Aorta (tissue), 5 donors: ENCODE measurements at places on chromosomes 1 and 21. TPM values are rescaled to one million over a fixed set of nuclear protein-coding genes. Genes with fewer than 3 reads are reported as not detected.

GRCh38 chr1:69847670-69848069 lies 279.9 kb downstream of the LRRC7 start:
- H3K36me3 ChIP-seq = no peaks in the 10 kb centered on the region
- H3K27me3 ChIP-seq = no peaks in the 10 kb centered on the region
- H3K4me1 ChIP-seq = no peaks in the 10 kb centered on the region
- no peak overlapping the region for H3K27ac ChIP-seq
- no peak for DNase-seq

DNA sequence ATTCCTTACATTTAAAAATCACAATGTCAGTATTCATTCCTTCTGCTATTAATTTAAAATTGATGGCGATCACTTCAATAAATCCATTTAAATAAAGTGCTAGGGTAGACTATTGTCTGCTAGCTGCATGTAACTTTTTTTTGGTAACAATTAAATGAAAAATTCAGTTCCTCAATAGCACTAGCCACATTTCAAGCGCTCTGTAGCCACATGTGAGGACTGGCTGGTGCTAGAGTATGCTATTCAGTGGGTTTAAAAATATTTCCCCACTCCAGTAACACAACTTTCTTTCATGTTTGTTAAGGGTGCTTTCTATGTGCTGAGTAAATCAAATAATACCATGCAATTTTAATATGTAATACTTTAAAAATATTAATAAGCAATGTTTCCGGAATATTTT lies 108.2 kb downstream of the LTN1 start:
- no peaks in the 10 kb centered on the region for H3K27me3 ChIP-seq
- DNase-seq = no peak
- H3K4me1 ChIP-seq = no peaks in the 10 kb centered on the region
- H3K27ac ChIP-seq = peak overlapping the region; percentile 6
- peak overlapping the region; percentile 61 for H3K4me3 ChIP-seq

DNA sequence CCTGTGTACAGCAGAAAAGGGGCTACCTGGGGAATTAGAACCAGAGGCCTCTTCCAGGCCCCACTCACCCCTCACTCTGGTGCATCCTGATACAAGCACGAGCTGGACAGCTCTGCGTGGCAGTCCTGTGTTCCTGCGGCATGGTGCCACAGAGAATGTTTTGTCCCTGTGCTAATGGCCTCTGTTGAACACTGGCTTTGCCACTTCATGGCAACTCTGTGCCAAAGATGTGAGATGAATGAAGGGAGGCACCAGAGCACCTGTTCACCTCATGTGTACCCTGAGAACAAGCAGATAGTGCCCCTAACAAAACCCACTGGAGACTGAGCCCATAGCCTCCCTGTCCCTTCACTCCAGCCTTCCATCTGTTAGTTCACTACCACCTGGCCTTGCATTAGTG lies 199.3 kb upstream of the COA6 start:
- no peaks in the 10 kb centered on the region for H3K4me1 ChIP-seq
- no peaks in the 10 kb centered on the region for H3K36me3 ChIP-seq
- no peak for DNase-seq
- H3K27ac ChIP-seq = no peak overlapping the region
- H3K4me3 ChIP-seq = no peak overlapping the region

DNA sequence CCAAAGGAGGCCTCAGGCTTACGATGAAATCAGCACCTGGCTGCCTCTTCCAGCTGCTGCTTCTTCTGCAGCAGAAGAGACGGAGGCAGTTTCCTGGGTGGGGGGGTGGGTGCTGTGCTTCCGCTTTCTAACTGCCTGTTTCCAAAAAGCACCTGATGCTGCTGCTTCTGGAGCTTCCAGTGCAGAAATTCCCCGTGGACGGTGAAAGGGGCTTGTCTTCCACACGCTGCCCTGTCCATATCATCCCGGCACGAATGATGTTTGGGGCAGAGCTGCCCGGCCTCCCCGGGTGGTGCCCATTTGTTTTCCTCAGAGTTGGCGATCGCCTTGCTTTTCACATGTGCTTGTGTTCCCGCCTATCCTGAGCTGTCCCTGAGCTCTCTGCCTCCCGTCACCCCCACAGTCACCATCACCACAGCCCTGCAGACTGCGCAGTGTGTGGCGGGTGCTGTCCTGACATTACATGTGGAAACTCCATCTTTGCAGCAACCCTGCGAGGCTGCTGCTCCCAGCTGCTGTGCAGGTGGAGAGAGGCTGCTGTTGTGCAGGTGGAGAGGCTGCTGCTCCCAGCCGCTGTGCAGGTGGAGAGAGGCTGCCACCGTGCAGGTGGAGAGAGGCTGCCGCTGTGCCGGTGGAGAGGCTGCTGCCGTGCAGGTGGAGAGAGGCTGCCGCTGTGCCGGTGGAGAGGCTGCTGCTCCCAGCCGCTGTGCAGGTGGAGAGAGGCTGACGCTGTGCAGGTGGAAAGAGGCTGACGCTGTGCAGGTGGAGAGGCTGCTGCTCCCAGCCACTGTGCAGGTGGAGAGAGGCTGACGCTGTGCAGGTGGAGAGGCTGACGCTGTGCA lies 1.8 kb downstream of the TTLL10 start:
- H3K27me3 ChIP-seq = no peaks in the 10 kb centered on the region
- no peaks in the 10 kb centered on the region for H3K4me1 ChIP-seq
- H3K36me3 ChIP-seq = no peaks in the 10 kb centered on the region
- DNase-seq = peak; percentile 55
- H3K4me3 ChIP-seq = no peak overlapping the region

- no peaks in the 10 kb centered on the region for H3K36me3 ChIP-seq
- H3K4me3 ChIP-seq = no peak overlapping the region
- H3K4me1 ChIP-seq = no peaks in the 10 kb centered on the region
- DNase-seq = no peak
Observed at GRCh38 chr21:35189077-35189863, 140.2 kb upstream of the RUNX1 start.

DNA sequence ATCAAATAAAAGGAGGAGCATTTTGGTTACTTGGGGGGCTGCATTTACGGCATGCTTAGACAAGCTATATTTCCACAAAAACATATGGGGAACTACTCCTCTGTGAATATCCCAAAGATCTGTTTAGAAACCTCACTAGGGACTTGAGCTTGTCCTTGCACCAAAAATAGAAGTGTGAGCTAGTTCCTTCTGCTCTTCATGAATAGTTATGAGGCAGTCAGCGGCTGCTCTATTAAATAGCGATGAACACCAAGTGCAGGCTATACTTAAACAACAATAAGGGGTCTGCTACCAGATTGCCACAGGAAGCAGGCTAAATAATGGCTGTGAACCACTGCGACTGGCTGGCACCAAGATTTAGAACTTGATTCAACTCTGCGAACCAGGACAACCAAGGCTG lies 190.1 kb downstream of the PCP4 start:
- DNase-seq = no peak
- H3K27ac ChIP-seq = no peak overlapping the region
- H3K27me3 ChIP-seq = no peaks in the 10 kb centered on the region
- H3K36me3 ChIP-seq = no peaks in the 10 kb centered on the region
- no peak overlapping the region for H3K4me3 ChIP-seq
- peaks cover 5% of the 10 kb centered on the region for H3K4me1 ChIP-seq

DNA sequence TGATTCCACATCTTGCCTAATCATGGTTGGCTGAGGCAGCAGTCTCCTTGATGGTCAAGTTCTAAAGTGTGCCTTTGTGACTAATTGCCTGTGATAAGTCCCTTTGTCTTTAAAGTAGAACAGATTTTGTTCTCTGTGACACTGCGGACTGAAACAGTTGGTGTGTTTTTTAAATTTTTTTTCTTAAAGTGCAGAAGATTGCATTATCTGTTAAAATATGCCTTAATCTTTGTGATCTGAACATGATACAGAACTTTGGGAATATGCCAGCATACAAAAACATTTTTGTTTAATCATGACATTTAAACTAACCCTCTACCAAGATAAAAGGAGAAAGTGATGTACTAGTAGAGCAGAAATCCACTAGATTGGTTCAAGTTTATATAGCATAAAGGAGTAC lies 1260.6 kb upstream of the ADGRL2 start:
- H3K4me1 ChIP-seq = no peaks in the 10 kb centered on the region
- H3K27me3 ChIP-seq = no peaks in the 10 kb centered on the region
- H3K27ac ChIP-seq = no peak overlapping the region
- no peak for DNase-seq

DNA sequence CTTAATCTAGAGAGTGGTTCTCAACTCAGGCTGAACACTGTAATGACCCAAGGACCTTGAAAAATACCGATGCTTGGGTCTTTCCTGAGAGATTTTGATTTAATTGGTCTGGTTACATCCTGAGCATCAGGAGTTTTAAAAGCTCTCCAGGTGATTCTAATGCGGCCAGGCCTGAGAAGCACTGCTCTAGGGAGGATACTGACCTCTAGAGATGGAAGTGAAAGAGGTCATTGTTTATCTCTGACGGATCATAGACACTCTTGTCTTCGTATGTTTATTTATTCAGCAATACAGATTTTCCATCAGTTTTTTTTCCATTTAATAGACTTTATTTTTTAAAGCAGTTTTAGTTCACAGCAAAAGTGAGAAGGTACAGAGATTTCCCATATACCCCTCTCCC lies 54.5 kb upstream of the IGSF5 start:
- no peak overlapping the region for H3K4me3 ChIP-seq
- no peaks in the 10 kb centered on the region for H3K36me3 ChIP-seq
- no peaks in the 10 kb centered on the region for H3K4me1 ChIP-seq
- H3K27ac ChIP-seq = no peak overlapping the region
- DNase-seq = no peak
- H3K27me3 ChIP-seq = no peaks in the 10 kb centered on the region

DNA sequence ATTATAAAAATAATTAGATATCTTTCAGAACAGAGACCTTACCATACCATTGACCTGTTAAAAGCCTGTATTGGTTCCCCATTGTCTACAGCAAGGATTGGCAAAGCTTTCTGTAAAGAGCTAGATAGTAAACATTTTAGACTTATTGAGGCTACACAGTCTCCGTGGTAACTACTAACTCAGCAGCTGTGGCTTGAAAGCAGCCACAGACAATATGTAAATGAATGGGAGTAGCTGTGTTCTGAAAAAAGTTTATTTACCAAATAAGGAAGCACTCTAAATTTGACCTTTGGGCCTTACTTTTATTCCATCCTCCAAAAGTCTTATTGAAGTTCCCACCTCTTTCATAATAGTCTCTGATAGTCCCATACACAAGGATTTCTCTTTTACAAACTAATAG lies 39.7 kb downstream of the NUP210L start:
- no peak for DNase-seq
- no peaks in the 10 kb centered on the region for H3K36me3 ChIP-seq
- H3K27me3 ChIP-seq = no peaks in the 10 kb centered on the region
- no peak overlapping the region for H3K27ac ChIP-seq
- H3K4me1 ChIP-seq = no peaks in the 10 kb centered on the region

RYR2 gene
- 128 TPM for total RNA-seq

IFNLR1 gene
- 0.23 TPM for total RNA-seq

EVI5 gene
- 47.5 TPM for total RNA-seq

FAM43B gene
- 2.7 TPM for total RNA-seq

MATN1 gene
- 0.42 TPM for total RNA-seq

CYYR1 gene
- total RNA-seq = 45.8 TPM

ETS2 gene
- 145 TPM for total RNA-seq

PCBP3 gene
- 7.0 TPM for total RNA-seq

SELL gene
- total RNA-seq = 11.4 TPM
